CD4-positive, alpha-beta T cell treated with Interleukin-15 for 1 hour (primary cell): ENCODE measurements at places on chromosomes 11 and 22.

DNA sequence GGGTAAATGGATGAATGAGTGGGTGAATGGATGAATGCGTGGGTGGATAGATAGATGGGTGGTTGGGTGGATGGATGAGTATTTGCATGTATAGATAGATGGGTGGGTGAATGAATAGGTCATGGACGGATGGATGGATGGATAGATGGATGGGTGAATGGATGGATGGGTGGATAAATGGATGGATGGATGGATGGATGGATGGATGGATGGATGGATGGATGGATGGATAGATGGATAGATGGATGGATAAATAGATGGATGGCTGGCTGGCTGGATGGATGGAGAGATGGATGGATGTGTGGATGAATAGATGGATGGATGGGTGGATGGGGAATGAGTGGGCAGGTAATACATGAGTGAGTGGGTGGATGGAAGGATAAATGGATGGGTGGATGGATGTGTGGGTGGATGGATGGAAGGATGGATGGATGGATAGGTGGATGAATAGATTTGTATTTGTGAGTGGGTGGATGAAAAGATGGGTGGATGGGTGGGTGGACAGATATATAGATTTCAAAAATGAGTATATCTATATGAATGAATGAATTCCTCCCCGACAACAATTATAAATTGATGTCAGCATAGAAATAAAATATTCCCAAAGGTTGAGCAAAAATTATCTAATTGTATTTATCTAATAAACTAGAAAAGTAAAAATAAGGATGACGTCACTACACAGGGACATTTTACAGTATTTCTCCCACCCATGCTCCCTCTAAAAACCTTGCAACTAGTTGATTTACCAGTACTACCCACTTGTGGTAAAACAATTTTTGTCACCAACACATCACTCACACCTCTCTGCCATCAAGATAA is 563 bp upstream of the CRTAM start:
- no peak for DNase-seq

- DNase-seq: no peak
Observed at GRCh38 chr11:30453705-30454104, 130.8 kb downstream of the ARL14EP start.

DNA sequence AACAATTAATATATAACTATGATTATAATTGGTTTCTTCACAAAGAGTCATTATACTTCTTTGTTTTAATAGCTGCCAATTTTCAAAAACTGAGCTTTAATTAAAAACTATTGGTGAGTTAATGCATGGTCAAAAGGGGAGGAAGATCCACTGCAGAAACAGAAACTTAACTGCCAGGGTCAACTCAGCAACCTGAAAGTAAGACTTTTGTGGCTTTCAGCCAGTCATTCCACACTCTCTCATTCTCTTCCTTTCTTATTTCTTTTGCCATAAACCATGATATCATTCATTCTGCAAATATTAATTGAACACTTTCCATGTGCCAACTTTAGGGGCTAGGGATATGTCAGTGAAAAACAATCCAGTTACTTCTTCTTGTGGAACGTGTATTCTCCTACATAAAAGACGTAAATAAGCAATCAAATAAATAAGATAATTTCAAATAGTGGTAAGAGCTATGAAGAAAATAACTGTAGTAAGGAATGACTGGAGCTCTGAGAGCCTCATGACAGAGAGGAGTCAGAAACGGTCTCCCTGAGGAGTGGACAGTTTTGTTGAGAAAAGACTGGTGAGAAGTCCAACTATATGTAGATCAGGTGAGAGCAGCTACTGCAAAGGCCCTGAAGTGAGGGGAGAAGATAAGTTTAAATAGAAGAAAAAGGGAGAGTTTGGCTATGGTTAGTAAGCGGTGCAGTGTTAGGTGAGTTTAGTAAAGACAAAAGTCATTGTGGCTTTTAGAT is 130.5 kb downstream of the GRIA4 start:
- DNase-seq: no peak

DNA sequence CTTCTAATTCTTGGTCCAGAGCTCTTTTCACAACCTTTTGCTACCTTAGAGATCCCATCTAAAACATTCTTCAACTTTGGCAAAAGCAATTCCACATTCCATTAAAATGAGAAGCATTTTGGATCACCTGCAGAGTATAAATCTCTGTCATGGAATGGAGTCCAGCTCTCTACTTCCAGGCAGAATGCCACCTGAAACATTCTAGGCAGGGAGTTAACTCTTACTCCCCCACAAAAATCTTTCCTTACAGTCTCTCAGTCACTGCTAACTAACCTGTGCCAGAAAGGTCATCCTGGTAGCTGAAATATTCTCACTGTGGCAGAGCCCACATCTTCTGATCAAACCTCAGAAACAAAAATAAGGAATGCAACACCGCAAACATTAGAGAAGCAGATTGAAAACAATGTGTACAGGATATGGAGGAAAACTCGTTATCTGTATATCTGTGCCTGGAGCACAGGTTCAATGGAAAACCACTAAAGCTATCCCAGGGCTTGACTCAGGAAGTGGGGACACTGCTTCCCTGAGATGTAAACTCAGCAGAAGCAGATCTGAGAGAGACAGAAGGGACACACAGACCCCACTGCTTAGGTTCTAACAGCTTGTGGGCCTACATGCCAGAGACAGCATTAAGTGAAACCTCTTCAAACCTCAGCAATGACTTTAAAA is 78.9 kb downstream of the KCNC1 start:
- DNase-seq: no peak

- peak; percentile 83 for DNase-seq
Observed at GRCh38 chr11:587978-588380, 11.7 kb downstream of the PHRF1 start.

DNA sequence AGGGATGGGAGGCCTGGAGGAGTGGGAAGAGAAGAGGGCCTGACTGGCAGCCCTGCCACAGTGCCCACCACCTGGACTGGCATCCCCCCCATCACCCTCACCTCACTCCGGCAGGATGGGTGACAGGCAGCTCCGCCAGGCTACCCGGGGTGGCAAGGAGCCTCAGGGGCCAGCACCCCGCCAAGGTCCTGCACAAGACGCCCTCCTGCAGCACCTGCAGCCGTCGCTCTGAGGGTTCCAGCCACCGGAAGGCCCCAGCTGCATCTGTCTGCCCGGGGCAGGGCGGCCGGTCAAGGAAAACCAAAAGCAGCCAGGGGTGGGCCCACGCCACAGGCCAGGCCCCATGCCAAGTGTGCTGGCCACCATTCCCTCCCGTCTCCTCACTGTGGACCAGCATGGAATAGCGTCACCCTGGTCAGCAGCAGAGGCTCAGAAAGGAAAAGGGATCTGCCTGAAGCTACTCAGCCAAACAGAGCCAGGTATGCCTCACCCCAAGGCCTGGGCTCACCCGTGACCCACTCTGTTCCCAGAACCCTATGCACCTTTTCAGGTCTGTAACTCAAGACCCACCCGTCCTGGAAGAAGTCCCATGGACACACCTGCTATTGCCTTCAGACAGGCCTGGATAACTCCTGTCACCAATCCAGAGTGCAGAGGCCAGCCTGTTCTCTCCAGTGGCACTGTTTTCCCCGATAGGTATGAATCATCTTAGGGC is 7.0 kb downstream of the RHBDD3 start:
- no peak for DNase-seq

GRCh38 chr11:124670732-124671131 is 2.8 kb downstream of the SIAE start:
- DNase-seq: peak; percentile 64

- no peak for DNase-seq
Observed at GRCh38 chr11:127651888-127652221, 651.3 kb upstream of the KIRREL3 start.

- no peak for DNase-seq
Observed at GRCh38 chr11:2704896-2705606, 5.3 kb upstream of the KCNQ1OT1 start.

GRCh38 chr11:134786636-134787035 is 374.6 kb upstream of the B3GAT1 start:
- DNase-seq: no peak

DNA sequence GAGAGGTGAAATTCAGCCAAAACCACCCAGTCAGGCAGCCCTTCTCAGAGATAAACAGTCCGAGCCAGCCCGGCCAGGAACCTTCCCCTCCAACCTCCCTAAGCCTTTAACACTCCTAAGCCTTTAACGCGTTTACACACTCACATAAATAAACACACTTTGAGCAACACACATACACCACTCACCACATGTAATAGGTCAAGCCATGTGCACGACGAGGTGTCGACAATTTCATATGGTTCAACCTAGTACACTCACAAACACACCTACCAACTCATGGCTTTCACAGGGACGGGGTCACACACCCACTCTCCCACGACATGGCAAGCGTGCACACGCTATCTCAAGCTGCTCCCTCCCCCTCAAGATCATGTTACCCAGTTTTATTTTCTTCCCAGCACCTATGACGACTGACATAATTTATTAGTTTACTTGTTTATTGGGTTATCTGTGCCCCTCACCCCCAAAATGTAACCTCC is 15.5 kb downstream of the SLC43A1 start:
- no peak for DNase-seq

GRCh38 chr11:119056421-119056999 is 495 bp downstream of the HYOU1 start:
- DNase-seq: peak; percentile 56

GRCh38 chr22:17924735-17925364 is 99.5 kb downstream of the MICAL3 start:
- no peak for DNase-seq

DNA sequence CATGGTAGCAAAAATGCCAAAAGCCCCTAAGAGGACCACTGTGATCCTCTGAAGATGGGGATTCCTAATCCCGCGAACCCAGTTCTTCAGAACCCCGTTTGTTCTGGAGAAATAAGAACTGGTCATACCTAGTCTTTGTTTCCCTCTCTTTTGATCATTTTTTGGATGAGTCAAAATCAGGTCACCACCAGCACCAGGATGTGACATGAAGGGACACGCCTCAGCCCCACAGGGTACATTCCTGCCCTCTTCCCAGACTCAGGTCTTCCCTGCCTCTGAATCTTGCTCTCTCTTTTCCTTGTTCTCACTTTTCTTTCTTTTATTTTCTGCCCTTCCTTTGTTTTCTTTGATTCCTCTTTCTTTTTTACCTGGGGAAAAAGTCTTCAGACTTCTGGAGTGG is 14.6 kb upstream of the ANO1 start:
- no peak for DNase-seq
